Stimulated activated CD8-positive, alpha-beta memory T cell treated with anti-CD3 and anti-CD28 coated beads, Interleukin-15, amount 100 ng/mL, for 1 hour (primary cell): ENCODE measurements at places on chromosomes 7 and 10.

GRCh38 chr10:64209561-64209960 lies 688.4 kb downstream of the REEP3 start:
- no peak for DNase-seq

- DNase-seq: no peak
Observed at GRCh38 chr10:119290301-119291048, 83.1 kb downstream of the GRK5 start.

GRCh38 chr7:115249080-115249479 lies 327.2 kb downstream of the MDFIC start:
- no peak for DNase-seq

DNA sequence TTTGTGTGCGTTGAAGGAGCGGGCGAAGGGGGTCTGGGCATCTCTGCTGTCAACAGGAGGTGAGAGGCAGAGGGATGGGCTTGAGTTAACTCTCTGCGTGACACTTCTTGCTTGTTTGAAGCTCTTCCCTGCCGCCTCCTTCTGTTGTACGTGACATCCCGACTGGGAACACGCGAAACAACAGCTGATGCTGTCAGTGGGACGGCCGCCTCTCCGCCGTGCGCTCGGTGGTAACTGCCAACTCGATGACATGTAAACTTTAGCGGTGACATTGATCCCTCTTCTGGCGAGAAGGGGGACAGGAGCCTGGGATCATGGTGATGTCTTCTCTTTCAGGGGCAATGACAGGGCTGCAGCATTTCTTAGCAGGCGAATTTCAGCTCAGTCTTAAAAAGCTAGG lies 394.5 kb downstream of the TYW1 start:
- no peak for DNase-seq

GRCh38 chr7:133645884-133646391 lies 393.1 kb downstream of the EXOC4 start:
- DNase-seq: no peak

DNA sequence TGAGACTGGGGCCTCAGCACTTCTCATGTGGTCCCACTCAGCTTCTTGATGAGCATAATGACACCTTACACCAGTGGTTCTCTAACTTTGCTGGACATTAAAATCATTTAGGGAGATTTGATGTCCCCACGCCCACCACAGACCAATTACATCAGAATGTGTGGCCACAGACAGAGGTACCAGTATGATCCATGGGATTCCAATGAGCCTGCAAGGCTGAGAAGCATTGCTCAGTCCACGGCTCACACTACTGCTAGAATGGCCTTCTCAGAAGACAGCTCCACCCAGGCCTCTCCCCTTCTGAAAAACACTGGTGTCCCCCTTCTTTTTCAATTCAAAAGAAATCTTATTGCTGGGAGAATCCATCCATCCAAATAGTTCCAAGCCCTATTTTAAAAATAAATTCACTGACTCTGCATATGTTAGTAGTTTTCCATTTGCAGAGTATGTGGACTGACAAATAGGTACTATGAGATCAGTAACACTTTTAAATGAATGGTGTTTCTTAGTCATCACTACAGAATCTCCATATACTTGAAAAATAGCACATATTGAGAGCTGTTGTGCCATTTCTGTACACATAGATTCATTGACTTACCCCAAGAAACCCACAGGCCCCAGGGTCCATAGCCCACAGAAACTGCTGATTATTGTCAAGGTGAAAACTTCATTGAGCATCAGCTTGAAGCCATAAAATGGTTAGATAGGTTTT lies 34.5 kb upstream of the TECTB start:
- DNase-seq: no peak

- no peak for DNase-seq
Observed at GRCh38 chr10:7283246-7283645, 127.6 kb downstream of the SFMBT2 start.

- no peak for DNase-seq
Observed at GRCh38 chr10:45454859-45455258, 80.8 kb downstream of the ALOX5 start.

DNA sequence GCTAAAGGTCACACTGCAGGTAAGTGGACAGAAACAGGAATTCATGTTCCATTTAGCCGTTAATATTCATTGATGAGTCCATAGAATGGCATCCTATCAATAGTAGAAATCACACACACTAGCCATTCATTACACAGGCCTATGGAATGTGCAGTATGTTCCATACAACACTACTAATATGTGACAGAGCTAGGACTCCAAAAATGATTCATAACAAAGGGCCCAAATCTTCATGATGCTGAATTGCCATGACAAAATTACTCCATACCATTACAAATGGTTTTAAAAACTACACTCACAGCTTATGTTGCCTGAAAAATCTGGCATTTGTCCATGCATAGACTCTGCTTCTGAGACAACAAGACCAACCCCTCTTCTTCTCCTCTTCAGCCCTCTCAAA lies 549.1 kb downstream of the XPNPEP1 start:
- DNase-seq: no peak

DNA sequence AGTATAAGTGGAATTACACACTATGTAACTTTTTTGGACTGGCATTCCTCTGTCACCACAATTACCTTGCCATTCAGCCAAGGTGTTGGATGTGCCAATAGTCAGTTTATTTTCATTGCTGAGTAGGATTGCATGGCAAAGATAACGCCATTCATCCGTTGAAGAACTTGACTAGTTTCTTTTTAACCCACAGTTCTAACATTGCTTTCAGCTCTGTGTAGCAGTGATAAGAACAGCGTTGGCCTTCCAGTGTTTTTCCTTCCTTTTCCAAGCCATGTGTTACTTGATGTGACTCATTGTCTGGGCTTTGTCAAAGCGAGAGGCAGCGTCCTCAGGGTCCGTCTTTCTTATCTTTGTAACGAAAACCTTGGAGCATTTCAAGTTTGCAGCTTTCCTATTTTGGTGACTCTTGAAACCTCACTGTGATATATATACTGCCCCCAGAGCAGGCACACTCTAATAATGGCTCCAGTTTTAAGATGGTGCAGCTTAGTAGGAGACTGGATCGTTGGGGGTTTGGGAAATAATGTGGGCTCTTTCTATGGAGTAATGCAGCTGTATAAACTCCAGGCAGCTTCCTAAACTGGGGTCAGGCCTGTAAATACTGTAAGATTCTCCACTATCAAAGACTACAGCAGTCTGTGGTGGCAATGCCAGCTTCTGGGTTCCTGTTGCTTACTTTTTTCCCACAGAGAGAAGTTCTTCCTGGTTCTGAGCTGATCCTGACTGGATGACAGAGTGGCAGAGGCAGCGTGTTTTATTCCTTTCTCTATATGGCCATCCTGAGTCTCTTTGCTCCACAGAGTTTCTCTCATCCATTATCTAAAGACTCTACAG lies 41.7 kb downstream of the AKR1E2 start:
- DNase-seq: no peak

DNA sequence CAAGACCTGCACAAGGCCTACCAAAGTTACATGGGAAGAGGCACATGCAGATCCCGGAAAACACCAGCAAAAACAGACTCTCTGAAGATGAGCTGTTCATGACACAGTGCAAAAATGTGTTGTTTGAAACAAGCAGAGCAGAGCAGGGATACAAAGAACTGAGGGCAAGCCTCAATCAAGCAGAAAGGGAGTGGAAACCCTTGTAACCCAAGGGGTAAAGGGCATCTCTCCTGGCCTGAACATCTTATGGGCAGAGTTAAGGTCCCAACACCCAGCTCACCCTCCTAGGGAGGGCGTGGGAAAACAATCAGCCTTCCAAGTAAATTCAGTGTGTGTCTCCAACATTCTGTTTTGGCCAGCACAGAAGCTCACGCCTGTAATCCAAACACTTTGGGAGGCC lies 10.5 kb downstream of the PSPH start:
- DNase-seq: no peak

DNA sequence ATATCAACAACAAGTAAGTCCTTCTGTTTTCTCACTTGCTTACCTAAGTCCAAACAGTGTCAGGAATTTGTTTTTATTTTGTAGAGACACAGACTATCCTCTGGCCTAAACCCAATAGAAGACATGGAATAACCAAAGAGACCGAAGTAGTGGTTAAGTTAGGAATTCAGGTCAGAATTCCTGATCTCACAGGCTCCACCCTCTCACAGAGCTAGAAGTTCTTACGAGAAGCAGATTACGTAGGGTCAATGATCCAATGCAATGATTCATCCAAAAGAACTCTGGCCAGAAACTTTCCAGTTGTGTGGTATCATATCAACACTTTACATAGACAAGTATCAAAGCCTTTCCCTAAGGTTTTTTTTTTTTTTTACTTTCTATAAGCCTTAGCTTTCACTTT lies 73.8 kb downstream of the IQUB start:
- no peak for DNase-seq

- no peak for DNase-seq
Observed at GRCh38 chr10:13730956-13731355, 144.2 kb downstream of the PRPF18 start.

DNA sequence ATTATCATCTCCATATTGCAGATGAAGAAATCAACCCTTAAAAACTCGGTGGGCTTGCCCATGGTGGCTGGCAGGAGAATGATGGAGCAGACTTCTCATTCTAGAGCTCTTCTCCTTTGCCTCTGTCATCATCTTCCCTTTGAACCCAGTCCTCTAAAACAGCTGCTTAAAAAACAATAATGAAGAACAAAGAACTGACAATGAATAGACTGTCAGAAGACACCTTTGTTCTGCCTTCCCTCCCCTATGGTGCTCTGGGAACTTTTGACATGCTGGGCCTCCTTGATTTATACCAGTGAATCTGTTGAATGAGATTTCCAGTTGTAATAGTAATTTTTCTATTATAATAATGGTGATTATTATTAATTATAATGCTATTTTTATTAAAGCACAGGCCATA lies 103.0 kb downstream of the SORCS3 start:
- no peak for DNase-seq

GRCh38 chr7:87344446-87344845 lies 1.0 kb upstream of the CROT start:
- no peak for DNase-seq

DNA sequence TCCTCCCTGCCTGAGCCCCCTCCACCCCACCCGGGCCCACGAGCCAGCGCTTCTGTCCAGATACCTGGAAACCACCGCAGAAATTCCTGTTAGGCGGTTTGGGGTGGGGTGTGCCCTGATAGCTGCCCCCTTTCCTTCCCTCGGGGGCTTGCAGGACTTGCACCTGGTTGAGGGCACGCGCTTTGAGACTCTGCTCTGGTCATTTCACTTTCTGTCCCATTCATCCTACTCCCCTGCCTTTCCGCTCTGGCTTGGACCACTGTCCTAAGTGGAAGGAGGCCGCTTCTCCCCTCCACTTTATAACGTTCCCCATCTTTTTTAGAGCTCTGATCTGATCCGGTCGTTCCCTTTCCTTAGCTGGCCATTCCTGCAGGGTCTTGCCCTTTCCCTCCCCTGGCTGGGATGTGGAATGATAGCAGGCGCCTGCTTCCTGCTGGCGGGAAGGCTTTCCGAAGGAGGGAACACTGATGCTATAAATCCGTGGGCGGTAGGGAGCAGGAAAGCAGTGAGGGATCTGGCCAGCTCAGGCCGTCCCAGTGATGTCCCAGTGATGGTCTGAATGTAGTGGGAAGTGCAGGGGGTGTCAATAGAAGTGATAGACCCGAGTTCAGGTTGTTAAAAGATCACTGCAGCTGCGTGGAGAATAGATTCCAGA lies 852 bp upstream of the PRKAR1B start:
- DNase-seq: no peak

DNA sequence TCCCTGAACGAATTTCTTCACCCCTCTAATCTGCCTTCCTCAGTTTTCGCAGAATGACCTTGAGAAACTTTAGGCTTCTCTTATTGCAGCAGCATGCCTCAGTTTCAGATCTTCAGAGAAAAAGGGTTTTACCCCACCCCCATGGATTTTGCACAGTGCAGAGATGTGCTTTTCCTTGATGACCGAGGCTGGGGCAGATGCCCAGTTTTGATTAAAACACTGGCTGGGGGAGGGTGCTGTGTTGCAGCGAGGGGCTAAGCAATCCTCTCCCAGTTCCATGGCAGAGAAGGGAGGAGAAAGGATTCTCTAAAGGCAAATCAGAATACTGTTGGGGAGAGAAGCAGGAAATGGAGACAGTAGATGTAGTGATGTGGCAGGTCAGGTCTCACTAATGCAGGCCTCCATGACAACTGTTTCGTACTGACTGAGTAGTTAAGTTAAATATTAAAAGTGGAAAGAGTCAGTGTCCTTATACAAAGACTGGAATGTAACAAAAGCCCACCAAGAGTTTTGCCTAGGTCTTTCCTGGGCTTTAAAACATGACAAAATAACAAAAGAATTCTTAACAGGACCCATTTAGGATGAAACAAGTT lies 50.8 kb upstream of the PDZD8 start:
- DNase-seq: no peak

DNA sequence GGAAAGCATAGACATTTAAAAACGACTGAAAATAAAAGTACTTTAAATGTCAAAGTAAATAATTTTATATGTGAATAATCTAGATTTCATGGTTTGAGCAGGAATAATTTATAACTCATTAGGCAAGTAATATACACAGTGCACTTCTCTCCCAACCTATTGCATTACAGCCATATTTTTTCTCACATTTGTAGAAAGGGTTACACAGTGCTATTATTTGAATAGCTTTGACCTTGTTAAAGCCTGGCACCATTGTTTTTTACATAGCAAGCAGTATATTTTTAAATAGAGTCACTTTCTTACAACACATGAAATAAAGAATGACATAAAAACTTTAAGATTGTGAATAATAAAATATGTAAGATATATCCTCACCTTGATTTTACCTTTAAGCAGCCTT lies 969 bp downstream of the PPP1R3A start:
- DNase-seq: no peak

GRCh38 chr7:137791930-137792329 lies 54.8 kb downstream of the DGKI start:
- no peak for DNase-seq

GRCh38 chr10:35326466-35327235 lies 9.7 kb upstream of the CCNY start:
- no peak for DNase-seq

DNA sequence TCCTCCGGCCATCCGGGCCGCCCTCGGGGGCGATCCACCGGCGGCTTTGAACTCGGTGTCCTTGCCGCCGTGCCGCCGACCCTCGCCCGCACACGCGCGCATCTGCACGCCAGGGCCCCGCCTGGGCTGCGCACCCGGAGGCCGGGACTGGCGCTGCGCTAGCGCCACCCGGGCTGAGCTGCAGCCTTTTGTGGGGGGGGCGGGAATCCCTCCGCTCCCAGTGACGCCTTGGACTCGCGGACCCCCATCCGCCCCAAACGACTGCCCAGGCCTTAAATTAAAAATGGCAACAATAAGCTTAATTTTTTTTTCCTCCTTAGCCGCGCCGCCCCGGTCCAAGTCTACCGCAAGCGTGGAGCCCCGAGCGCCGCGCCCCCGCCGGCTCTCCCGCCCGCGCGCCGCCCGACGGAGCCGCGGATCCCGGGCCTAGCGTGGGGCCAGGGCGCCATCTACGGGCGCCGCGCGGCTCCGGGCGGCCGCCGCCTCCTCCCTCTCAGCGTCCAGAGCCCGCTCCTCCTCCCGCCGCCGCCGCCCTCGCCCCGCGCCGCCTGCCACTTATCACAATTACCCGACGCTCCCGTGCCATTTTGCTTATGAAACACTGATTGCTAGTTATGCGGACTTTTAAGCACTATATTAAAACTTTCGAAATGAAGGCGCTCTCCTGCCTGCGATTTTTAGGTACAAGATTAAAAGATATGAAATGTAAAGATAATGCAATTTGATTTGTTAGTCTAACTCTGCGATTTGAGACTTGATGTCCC lies 7.5 kb upstream of the EBF3 start:
- no peak for DNase-seq

- no peak for DNase-seq
Observed at GRCh38 chr10:46245381-46245900, 41.4 kb upstream of the ANTXRL start.
